AG04449 (cell line): ENCODE measurements at places on chromosomes 4 and X.

DNA sequence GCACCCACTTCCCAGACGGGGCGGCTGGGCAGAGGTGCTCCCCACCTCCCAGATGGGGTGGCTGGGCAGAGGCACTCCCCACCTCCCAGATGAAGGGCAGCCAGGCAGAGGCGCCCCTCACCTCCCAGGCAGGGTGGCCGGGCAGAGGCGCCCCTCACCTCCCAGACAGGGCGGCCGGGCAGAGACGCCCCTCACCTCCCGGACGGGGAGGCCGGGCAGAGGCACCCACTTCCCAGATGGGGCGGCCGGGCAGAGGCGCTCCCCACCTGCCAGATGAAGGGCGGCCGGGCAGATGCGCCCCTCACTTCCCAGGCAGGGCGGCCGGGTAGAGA, 61.2 kb downstream of the UPRT start:
- DNase-seq: no peak

GRCh38 chrX:119512146-119512800, 44.0 kb downstream of the SLC25A5 start:
- no peak for DNase-seq

DNA sequence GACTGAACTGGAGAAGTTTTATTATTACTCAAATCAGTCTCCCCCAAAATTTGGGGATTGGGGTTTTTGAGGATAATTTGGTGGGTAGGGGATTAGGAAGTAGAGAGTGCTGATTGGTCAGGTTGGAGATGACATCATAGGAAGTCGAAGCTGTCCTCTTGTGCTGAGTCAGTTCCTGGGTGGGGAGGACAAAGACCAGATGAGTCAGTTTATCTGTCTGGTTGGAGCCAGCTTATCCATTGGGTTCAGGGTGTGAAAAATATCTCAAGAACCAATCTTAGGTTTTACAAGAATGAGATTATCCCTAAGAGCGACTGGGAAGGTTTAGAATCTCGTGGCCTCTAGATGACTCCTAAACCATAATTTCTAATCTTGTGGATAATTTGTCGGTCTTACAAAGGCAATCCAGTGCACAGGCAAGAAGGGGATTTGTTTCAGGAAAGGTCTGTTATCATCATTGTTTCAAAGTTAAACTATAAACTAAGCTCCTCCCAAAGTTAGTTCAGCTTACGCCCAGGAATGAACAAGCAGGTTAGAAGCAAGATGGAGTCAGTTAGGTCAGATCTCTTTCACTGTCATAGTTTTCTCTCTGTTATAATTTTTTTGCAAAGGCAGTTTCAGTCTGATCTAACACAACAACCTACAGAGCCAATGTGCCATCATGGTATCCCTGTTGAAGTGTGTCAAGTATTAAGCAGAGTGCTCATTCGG, 274.5 kb downstream of the SLC7A11 start:
- no peak for DNase-seq

DNA sequence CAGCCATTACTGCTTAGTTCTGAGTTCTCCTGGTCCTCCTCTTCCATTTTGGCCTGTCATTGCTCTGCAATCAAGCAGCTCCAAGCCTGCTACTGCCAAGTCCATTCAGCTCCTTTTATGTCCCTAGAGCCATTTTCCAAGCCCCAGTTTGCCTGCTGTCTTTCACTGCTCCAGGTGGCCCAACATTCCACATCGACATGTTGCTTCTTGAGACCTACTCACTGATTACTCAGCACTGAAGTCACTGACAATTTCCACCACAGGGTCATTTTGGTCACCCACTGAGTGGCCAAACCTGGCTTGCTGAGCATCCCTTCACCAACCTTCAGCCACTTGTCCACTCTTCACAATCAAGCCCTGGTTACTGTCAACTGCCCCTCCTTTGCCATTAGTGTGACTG, 27.2 kb downstream of the LRIT3 start:
- DNase-seq: no peak

GRCh38 chr4:39048311-39048710, 13.7 kb upstream of the KLHL5 start:
- DNase-seq: no peak

DNA sequence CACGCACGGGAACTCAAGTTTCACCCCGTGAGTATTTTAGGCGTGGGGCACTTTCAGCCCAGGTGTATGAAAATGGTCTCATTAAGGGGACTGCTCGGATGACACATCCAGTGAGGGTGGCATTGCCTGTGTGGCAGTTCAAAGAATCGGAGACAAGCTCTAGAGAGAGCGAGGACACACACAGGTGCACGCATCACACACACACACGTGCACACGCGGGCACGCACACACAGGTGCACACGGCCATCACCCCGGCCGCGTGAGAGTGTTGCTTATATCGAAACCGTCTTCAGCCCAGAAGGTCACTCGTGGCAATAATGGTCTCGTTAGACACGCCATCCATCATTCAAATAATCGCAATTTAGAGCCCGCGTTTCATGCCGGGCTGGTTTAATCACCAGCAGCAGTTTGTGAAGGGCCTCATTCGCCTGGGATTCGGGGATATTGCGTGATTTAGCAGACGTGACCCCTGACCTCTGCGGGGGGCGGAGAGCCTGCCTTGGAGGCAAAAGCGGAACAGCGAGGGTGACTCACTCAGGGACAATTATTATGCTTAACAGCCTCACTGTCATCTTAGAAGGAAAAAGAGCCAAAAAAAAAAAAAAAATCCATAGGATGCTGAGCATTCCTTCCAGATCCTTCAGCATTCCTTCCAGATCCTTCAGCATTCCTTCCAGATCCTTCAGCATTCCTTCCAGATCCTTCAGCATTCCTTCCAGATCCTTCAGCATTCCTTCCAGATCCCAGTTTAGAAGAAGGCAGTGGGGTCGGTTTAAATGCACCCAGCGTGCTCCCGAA, 89.4 kb upstream of the PPP2R3B start:
- DNase-seq: no peak

DNA sequence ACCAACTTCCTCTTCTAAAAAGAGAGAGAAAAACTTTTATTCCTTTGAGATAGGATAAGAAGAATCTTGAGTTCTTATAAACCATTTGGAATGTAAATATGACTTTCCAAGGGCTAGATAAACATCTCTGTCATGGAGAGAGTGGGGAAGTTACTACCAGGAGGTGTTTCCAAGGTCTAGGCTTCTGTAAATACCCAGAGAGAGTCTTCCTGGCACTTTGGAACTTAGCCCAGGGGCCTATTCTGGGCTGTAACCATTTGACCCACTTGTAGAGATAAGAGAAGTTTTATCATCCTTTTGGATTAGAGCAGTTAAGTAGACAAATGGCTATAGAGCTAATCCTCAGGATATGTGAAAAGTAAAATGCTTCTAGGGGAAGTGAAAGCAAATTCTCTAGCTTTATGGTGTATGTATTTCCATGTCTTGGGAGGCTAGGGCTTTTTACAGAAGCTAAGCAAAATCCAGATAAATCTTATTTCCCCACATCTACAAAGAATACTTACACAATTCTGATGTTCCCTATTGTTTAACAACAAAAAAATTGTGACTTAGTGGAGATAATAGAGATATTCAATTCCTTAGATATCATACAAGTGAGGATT, 51.1 kb downstream of the MCUB start:
- DNase-seq: peak; percentile 36

GRCh38 chrX:104117759-104118158, 5.4 kb downstream of the ZCCHC18 start:
- DNase-seq: no peak

GRCh38 chrX:8988446-8988845, 45.5 kb downstream of the FAM9B start:
- DNase-seq: peak; percentile 1

DNA sequence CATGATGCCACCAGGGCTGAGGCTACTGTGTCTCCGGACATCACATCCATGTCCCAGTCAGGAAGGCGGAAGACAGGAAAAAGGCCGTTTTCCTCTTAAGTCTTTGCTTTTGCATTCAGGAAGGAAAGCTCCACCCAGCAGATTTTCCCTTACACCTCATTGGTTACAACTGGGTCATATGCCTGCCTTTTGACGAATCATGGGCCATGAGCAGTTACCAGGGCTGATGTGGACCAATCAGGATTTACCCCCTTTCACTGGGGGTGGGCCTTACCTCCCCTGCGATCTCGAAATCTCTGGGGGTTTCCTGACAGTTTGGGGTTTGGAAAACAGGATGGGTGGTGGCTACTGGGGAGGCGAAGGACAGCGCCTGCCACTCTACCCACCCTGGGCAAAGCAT, 52.5 kb upstream of the GRPEL1 start:
- no peak for DNase-seq

GRCh38 chr4:78953231-78953630, 14.0 kb upstream of the PAQR3 start:
- no peak for DNase-seq

DNA sequence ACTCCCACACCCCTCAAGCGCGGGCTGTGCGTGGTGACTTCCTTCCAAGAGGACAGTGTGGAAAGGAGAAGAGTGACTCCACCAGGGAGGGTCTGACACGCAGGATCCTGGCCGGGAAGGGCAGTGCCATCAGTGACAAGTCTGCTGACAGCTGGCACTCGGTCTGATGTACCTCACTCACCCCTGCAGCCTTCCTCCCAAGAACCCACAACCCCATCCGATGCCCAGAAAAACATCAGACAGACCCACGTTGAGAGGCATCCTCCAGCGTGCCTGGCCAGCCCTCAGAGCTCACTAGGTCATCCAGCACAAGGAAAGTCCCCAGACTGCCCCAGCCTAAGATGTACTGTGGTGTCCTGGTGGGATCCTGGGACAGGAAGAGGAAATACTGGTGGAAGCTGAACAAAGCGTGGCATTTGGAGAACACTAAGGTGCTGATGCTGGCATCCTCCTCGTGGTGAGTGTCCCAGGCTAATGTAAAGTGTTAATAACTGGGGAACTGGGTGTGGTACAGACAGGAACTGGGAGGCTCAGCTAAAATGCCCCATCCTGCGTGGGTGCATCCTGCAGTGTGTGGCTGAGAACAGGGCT, 200.0 kb upstream of the PSAPL1 start:
- no peak for DNase-seq

DNA sequence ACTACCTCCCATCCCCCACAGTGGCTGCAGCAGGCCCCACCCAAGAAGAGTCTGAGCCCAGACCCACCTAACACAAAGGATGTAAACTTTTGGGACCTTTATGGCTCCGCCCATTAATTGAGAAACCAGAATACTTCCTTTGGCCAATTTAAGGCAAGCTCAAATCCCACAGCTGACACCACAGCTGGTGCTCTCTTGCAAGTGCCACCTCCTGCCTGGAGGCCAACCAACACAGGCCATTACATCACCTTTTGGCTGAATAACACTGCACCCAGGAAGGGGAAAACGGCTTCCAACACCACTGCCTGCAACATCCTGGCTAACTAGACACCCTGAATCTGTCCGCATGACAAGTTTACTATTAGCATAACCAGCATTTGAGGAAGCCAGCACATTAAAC, 248.8 kb downstream of the PRDM5 start:
- no peak for DNase-seq

GRCh38 chrX:37820646-37821045, 26.7 kb downstream of the DYNLT3 start:
- no peak for DNase-seq

DNA sequence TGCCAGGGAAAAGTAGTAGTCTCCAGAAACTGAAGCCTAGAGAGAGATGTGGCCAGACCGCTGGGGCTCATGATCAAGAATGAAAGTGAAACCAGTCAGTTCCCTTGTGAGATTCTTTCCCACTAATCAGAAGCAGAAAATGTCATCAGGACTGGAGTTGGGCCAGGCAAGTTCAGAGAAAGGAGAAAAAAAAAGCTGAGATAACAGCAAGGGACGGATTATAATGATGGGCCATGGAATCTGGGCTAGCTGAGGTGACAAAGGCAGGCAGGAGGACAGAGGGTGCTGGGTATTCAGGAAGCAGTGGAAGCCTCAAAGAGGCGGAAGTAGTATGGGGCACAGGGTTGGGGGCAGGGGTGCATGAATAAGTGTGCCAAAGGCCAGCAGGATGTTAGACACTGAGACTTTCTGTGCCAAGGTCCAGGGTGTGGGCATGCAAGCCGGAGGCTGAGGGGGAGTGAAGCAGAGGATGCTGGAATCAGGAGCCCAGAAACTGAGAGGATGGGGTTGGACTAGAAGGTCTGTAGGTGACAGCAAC, 2.5 kb downstream of the CXorf38 start:
- DNase-seq: no peak

GRCh38 chr4:88276952-88277710, 7.2 kb downstream of the PPM1K start:
- DNase-seq: no peak

GRCh38 chrX:150094375-150094774, 156.1 kb upstream of the EOLA2 start:
- no peak for DNase-seq

GRCh38 chr4:81844717-81845116, 373.0 kb upstream of the RASGEF1B start:
- DNase-seq: peak; percentile 3

GRCh38 chr4:154503598-154503997, 12.0 kb upstream of the DCHS2 start:
- DNase-seq: no peak

- no peak for DNase-seq
Observed at GRCh38 chr4:6029254-6029653, 11.0 kb upstream of the C4orf50 start.

- DNase-seq: no peak
Observed at GRCh38 chr4:46445710-46446314, 55.9 kb upstream of the GABRA2 start.

DNA sequence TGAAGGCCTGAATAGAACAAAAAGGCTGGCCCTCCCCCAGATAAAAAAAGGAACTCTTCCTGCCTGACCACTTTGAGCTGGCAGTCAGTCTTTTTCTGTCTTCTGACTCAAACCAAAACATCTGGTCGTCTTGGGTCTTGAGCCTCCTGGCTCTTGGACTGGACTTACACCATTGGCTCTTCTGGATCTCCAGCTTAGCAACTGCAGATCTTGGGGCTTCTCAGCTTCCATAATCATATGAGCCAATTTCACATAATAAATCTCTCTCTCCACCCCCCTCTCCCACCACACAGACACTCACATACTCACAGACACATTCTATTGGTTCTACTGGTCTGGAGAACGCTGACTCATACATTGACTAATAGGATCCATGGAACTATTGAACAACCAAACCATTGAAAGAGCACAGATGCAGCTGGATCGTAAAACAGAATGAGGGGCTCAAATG, 15.6 kb upstream of the CWH43 start:
- no peak for DNase-seq

DNA sequence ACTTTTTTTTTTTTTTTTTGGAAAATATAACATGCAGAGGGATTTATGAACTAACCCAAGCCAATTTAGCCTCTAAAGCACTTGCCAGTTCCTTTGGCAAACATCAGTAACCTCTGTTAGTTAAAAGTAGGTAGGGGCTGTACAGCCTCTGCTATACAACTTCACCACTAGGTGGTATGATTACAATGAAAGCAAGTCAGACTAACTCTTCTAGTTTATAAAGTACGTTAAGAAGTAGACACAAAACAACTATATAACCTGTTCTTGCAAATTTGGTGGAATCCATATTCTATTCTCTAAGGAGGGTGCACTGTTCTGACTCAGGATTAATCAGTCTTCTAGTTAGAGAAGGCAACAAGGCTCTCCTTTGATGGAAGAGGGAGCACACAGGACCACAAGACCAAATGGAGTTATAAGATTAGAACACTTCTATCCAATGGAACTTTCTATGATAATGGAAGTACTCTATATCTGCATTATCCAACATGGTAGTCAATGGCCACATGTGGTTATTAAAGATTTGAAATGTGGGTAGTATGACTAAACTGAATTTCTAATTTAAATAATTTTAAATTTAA, 12.8 kb downstream of the AIMP1 start:
- DNase-seq: no peak
